ENCODE measurements at places on chromosomes 5 and 9. TPM values are rescaled to one million over a fixed set of nuclear protein-coding genes. Genes with fewer than 3 reads are reported as not detected.

Gene LCN1
- not detected for total RNA-seq

Gene WNK2
- 1.1 TPM for total RNA-seq

Gene GMCL2
- not detected for total RNA-seq

Gene HRCT1
- not detected for total RNA-seq

Gene FSTL4
- 0.34 TPM for total RNA-seq

Gene OBP2B
- not detected for total RNA-seq

Gene PDCD1LG2
- 4.3 TPM for total RNA-seq

Gene PRRC2B
- total RNA-seq: 60.9 TPM

Gene SLC36A2
- not detected for total RNA-seq

Gene HTR4
- total RNA-seq: not detected

Gene CCDC152
- under 0.01 TPM for total RNA-seq

Gene MEGF10
- not detected for total RNA-seq

Gene SAPCD2
- total RNA-seq: 12.0 TPM

Gene ANKRD18B
- 5.7 TPM for total RNA-seq

Gene SLC25A2
- total RNA-seq: under 0.01 TPM

Gene DEPDC1B
- 7.9 TPM for total RNA-seq

Gene CARTPT
- not detected for total RNA-seq

Gene SLC34A3
- total RNA-seq: not detected

Gene PCDHGA1
- total RNA-seq: 0.36 TPM

Gene SEC61B
- 85.6 TPM for total RNA-seq

Gene SLCO4C1
- total RNA-seq: not detected

Gene CRAT
- total RNA-seq: 28.6 TPM

Gene C8G
- not detected for total RNA-seq

Gene INSL4
- total RNA-seq: under 0.01 TPM

Measured in melanocyte of skin (primary cell).